ENCODE measurements at places on chromosomes 1 and 21.
A peak's percentile ranks its signal among the peaks of the same experiment; 100 is the strongest.

DNA sequence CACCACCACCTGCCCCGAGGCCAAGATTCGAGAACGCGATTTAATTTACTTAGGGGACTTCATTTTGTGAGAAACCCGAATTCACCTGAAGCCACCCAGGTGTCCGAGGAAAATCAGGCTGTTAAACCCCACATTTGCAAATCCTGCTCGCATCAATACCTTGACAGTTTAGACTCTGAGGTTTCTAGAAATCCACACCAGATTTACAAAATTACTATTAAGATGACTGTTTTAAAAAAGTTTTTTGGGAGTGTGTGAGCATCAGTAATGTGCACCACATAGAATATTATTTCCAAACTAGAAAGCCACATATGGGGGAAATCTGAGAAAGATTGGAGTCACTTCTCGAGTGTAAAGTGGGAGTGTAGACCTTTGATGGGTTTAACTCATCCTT, 685 bp downstream of the RIMKLA start:
- DNase-seq = no peak

- DNase-seq = no peak
Measured at GRCh38 chr1:25907601-25908000, 1.4 kb upstream of the STMN1 start.

DNA sequence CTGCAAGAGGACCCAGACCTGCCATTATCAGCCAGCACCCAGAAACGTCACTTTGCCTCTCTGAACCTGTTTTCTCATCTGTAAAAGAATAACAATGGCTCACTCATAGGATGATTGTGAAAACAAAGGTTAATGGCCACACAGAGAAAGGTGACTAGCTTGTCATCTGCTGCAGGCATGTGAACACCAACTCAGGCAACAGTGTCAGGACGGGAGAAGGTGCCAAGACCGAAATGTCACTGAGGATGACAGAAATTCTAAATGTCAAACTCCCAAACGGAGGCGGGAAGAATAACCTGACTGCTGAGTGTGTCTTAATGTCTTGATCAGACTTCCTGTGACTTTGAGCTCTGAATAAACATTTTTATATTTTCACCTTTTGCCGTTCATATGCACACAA, 10.3 kb downstream of the PADI4 start:
- no peak for DNase-seq

DNA sequence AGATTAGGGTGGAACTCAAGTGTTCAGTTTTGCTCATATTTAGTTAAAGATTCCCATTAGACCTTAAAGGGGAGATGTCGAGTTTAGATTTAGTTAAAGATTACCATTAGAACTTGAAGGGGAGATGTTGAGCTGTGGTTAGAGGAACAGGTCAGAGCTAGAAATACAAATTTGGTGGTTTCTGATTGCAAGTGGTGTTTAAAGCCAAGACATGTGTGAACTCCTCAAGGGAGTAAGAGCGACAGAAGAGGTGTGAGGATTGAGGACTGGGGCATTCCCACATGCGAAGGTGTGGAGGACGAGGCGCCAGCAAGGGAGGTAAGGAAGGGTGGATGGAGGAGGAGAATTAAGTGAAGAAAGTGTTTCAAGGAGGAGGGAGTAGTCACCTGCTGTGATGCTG, 168.6 kb downstream of the IER5 start:
- no peak for DNase-seq

GRCh38 chr1:100510451-100510850, 27.5 kb upstream of the GPR88 start:
- peak; percentile 45 for DNase-seq

DNA sequence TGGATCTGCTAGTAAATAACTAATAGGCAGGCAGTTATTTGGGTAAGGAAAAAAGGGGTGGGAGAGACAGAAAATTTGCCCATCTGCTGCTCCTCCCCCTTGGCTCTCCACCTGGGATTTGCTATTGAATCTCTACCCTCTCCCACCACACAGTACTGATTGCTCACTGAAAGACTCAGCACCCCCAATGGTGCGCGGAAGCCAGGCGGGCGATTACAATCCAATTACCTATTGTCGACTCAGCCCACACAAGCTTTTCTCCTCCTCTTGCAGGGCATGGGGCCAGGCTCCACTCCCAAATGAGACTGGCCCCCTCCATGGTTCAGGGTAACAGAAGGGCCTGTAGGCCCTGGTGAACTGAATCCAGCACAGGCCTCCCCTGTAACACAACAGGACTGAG, 2.7 kb upstream of the HMGN2 start:
- DNase-seq = no peak
